Uterus (tissue), 4 donors: ENCODE measurements at places on chromosomes 12 and 14. TPM values are rescaled to one million over a fixed set of nuclear protein-coding genes. Genes with fewer than 3 reads are reported as not detected.

GRCh38 chr12:76711241-76711640, 52.7 kb upstream of the ZDHHC17 start:
- H3K4me3 ChIP-seq, result no peak overlapping the region
- no peaks in the 10 kb centered on the region for H3K36me3 ChIP-seq
- no peak for DNase-seq
- H3K4me1 ChIP-seq, result no peaks in the 10 kb centered on the region
- no peak overlapping the region for H3K27ac ChIP-seq

DNA sequence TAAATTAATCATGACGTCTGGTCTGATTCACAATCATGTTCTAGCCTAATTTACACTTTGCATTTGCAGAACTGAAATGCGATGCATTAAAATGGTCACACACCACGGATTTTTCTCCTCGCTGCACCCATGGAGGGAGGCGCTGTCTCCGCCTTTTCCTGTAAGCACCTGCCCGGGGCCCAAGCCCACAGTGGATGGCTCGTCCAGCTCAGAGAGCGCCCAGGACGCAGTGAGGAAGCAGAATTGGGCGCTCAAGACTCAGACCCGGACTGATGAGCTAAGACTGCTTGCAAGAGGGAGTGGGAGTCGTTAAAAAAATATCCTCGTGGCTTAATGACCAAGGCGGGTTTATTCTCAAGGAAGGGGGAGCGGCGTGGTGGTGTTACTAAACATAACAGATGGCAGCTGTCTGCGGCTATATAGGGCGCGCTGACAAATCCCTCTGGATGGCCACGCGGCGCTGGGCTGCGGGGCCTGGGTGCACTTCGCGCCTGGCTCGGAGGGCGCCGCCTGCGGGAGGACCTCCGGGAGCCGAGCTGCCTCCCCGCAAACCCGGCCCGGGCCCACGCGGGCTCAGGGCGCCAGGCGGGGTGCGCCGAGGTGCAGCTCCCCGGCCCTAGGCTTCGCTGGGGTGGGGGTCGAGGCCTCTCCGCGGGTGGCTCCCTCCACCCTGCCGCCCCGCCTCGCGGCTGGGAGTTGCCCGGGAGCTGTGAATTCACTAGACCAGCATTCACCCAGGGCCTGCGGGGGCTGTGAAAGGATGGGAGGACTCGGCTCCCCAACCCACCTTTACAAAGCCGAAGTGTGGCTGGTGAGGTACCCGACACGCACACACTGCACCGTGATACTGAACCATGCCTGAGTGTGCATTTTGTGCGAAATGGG, 78.7 kb downstream of the PPM1A start:
- no peaks in the 10 kb centered on the region for H3K4me1 ChIP-seq
- H3K4me3 ChIP-seq, result peak overlapping the region; percentile 20
- no peak overlapping the region for H3K27ac ChIP-seq
- H3K27me3 ChIP-seq, result no peaks in the 10 kb centered on the region
- DNase-seq, result no peak

GRCh38 chr12:10031321-10031720, 839 bp downstream of the CLEC9A start:
- DNase-seq, result no peak
- H3K36me3 ChIP-seq, result no peaks in the 10 kb centered on the region
- H3K27ac ChIP-seq, result no peak overlapping the region
- no peaks in the 10 kb centered on the region for H3K4me1 ChIP-seq

- peaks cover 27% of the 10 kb centered on the region for H3K4me1 ChIP-seq
- H3K36me3 ChIP-seq, result no peaks in the 10 kb centered on the region
- no peak overlapping the region for H3K4me3 ChIP-seq
- H3K27ac ChIP-seq, result peak overlapping the region; percentile 76
- no peaks in the 10 kb centered on the region for H3K27me3 ChIP-seq
- no peak for DNase-seq
Observed at GRCh38 chr12:106127338-106128126, 11.2 kb downstream of the NUAK1 start.

- no peaks in the 10 kb centered on the region for H3K4me1 ChIP-seq
- no peak overlapping the region for H3K27ac ChIP-seq
- no peak overlapping the region for H3K4me3 ChIP-seq
- no peaks in the 10 kb centered on the region for H3K27me3 ChIP-seq
- no peaks in the 10 kb centered on the region for H3K36me3 ChIP-seq
Observed at GRCh38 chr12:106380954-106381353, 23.4 kb downstream of the POLR3B start.

The LLPH gene
- 7.1 TPM for total RNA-seq

The DLK1 gene
- total RNA-seq, result 2.2 TPM

The ACOT4 gene
- 0.61 TPM for total RNA-seq
